ENCODE measurements at places on chromosomes 2 and 18. TPM values are rescaled to one million over a fixed set of nuclear protein-coding genes. Genes with fewer than 3 reads are reported as not detected.

GRCh38 chr2:164735309-164735919 is 106.2 kb downstream of the COBLL1 start:
- no peak for DNase-seq

DNA sequence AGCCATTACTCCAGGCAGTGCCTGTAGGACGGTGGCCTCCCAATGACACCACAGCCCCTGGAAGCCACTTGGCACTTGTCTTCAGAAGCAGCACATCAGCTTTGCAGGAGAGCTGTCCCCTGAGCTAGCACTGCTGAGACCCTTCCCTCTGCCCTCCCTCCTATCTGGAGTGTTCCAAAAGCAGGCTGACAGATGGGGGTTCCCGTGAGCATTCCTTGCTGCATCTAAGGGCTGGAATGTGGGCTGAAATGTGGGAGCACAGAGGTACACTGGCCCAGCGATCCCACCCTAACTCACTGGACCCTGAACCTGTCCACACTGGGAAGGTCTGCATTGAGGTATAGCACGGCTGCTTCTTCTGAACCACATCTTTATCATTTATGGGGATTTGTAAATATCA is 230.1 kb downstream of the ANAPC1 start:
- DNase-seq, result no peak

DNA sequence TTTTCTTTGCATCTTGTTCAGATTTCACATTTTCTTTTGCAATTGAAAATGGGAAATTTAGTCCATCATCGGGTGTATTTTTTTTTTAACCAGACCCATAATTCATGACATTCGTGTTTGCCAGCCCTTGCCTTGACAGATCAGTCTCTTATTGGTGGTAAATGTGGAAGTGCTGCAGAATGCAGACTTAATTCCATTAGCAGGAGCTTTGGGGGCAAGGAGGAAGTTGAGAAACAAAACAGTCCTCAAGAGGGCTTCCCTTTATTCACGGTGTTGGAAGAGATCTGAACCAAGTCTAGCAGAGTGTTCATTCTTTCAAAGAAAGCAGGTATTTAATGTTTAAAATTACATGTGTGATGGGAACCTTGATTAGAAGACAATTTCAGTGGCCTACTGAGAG is 16.6 kb upstream of the RPE start:
- DNase-seq, result no peak

GRCh38 chr2:3192920-3193319 is 184.7 kb downstream of the EIPR1 start:
- DNase-seq, result no peak

DNA sequence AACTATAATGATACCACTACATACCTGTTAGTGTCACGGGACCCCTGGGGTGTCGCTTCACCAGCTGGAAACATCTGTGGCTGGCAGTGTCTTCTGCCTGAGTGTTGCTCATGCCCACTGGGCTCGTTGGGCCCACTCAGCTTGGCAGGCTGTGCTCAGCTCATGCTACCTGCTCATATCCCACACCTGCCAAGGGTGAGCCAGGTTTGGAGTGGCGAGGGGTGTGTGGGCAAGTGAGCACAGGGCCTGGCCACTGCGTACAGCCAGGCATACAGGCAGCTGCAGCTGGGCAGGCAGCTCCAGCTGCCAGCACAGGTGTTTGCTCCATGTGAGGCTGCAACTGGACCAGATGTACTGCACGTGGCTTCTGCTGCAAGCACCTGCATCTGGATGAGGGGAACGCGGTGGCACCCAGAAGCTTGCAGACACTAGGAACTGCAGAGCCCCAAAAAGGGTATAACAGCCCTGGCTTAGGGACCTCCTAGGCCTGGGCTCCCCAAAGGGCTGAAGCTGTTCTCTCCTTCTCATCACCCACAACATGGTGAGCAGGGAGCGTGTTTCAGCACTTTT is 70.1 kb downstream of the SUCLG1 start:
- DNase-seq, result no peak

DNA sequence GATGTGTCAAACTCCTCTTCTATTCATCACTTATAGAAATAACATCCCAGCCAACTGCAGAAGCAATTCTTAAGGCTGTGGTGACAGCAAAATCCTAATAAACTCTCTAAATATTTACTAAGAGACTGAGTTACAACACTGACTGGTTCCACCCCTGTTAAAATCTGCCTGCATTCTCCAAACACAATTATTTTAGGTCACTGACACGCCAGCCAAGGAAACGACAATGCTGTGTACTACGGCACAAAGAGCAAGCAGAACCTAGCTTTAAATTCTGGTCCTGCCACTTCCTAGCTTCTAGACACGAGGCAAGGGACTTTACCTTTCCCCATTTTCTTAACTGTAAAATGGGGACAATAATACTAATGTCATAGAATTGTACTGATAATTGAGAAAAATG is 4.1 kb downstream of the CYRIA start:
- no peak for DNase-seq

DNA sequence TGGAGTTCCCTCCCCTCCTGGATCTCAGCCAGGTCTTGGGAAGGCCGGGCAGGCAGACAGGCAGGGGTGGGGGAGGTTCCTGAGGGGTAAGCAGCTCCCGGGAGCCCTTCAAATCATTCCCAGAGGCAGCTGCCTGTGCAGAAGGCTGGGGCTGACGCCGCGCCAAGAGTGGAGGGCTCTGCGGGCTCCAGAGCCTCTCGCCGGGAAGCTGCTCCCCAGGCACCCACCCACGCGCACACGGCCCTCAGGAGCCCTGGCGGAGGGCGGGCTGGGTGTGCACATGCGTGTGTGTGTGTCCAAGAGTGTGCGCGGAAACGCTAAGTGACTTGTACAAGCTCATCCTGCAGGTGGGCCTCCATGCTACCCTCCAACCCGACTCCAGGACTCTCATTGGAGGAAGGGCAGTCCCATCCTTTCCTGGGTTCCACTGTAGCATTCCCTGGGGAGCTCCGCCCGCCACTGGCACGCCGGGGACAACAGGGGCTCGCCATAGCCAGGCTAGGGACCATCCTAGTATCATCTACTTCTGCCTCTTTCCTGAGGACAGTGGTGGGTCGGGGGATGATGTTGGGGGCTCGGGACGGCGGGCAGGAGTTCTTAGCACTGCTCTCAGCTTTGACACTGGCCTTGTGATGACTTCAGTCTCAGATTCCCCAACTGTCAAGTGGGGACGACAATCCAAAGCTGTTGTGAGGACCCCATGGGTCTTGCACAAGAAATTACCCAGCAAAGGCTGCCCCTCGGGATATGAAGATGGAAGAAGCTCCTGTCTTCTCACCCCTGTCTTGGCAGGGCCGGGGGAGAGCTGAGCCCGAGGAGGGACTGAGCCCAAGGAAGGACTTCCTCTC is 50.3 kb downstream of the INHBB start:
- DNase-seq, result peak; percentile 51

DNA sequence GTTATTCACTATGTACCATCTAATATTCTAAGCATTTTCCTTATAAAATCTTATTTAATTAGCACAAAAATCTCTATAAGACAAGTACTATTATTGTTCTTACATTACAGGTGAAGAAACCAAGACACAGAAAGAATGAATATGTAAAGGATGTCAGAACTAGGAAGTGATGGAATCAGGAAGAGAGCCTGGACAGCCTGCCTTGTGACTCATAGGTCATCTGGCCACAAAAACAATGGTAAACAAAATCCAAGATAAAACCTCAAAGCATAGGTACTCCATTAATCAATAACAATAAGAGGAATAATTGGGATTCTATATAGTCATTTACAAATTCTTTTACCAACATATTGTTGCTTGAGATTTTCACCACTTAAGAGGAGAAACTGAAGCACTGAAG is 505.4 kb upstream of the PIK3C3 start:
- no peak for DNase-seq

GRCh38 chr18:43916984-43917383 is 639.7 kb upstream of the SYT4 start:
- DNase-seq, result no peak

DNA sequence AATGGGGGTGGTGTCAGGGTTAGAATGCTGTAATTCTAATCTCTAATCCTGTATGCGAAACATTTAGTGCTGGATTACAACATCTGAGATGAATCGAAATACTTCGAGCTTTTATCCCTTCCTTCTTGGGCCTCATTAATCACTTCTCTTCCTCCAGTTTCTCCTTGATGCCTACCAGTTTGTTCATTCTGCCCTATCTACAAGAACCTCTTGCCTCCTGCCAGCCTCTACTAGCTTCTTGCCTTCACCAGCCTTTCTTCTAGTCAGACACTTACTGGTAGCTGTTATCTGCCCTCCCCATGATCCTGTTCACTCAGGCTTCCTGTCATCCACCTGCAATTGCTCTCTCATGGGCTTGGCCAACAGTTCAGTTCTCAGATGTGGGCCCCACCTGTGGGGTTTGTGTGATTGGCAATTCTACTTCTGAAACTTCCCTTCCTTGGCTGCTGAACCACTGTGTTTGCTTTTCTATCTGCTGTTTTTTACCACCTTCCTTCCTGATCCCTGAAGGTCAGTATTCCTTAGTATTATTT is 15.4 kb upstream of the FARP2 start:
- DNase-seq, result no peak

DNA sequence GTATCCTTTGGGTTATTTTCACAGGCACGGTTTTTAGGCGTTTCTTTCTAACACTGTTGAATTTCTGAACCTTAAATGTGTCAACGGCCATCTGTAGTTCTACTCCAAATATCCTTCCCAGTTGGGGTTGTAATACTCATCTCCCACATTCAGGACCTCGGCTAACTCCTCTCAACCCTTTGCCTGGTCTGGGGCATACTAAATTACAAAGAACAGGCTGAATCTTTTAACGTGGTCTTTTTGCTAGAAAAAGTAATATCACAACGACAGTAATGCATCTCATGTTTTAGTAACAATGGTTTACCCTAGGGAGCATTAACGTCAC is 2.1 kb downstream of the RPRM start:
- no peak for DNase-seq

GRCh38 chr2:156083763-156084493 is 248.6 kb downstream of the NR4A2 start:
- no peak for DNase-seq

DNA sequence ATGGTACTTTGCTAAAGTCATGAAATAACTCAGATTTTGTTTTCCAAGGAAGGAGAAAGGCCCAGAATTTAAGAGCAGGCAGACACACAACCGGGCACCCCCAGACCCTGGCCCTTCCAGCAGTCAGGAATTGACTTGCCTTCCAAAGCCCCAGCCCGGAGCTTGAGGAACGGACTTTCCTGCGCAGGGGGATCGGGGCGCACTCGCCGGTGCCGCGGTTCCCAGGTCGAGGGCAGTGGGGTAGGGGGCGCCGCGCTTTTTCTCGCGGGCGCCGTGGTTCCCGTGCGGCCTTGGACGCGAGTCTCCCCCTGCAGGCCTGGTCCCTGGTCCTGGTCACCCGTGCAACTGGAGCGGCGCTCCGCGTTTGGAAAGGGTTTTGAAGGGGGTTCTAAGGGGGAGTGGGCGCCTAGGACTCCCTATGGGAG is 1.2 kb downstream of the ZNF236 start:
- no peak for DNase-seq

DNA sequence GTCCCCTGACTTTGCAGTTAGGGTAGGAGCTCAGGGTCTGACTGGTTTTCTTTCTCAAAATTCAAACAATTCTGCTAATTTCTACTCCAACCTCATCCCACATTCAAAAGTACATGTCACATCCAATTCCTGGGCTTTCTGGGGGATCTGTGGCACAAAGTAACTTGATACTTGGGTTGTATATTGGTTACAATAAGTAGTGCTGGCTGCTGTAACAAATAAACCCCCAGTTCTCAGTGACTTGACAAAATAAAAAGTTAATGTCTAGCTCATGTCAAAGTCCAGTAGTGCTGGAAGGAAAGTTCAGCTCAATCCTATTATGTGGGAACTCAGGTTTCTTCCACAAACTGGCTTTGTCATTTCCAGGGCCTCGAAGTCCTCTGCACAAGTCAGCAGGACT is 23.1 kb downstream of the LGALSL start:
- no peak for DNase-seq

DNA sequence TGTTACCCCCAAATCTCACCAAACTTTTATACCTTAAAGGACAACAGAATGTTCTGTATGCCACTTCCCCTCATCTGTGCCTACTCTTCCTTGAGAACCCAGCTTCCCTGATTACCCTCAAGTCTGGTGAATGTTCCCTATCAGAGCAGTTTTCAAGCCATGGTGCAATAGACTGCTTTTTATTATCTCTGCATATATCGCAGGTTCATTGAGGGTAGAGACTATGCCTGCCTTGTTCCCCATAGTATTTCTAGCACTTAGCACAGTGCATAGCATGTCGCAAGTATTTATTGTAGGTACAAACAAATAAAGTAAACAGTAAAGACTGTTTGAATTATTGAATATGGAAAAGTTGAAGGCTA is 146.6 kb downstream of the HAUS1 start:
- no peak for DNase-seq

DNA sequence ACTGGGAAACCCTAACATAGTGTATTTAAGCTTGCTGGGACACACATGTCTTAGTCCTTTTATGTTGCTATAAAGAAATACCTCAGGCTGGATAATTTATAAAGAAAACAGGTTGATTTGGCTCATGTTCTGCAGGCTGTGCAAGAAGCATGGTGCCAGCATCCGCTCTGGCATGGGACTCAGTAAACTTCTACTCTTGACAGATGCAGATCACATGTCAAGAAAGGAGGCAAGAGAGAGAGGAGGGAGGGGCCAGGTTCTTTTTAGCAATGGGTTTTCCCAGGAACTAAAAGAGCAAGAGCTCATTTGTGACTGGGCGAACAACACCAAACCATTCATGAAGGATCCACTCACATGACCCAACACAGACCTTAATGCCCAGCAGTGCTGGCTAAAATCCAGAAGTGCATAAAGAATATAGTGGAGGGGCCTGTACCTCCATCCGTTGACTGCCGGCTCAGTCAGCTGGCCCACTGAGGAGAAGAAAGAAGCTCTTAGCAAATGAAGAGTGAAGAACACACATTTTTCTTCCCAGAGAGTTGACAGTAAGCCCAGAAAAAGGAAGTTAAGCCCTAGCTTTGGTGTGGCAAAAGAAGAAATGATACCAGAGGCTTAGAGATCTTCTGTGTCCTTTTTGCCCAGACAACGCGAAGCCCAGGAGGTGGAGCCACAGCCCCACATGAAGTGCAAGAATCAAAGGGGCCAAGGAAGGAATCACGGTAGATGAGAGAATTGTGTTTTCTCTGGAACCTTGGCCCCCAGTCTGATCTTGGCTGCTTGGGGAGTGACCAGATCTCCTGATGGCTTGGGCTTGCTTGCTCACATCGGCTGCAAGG is 183.5 kb upstream of the FAM98A start:
- no peak for DNase-seq

GRCh38 chr2:125371867-125372266 is 1284.1 kb upstream of the GYPC start:
- DNase-seq, result no peak

GRCh38 chr2:2699121-2699505 is 368.0 kb upstream of the MYT1L start:
- no peak for DNase-seq

- no peak for DNase-seq
Observed at GRCh38 chr2:37896319-37896718, 28.8 kb upstream of the RMDN2 start.

- peak; percentile 70 for DNase-seq
Observed at GRCh38 chr2:71462056-71462605, 8.8 kb downstream of the DYSF start.

The CTLA4 gene
- total RNA-seq, result not detected

The DIS3L2 gene
- total RNA-seq, result 18.6 TPM

The CNTNAP5 gene
- not detected for total RNA-seq

The PNKD gene
- 72.6 TPM for total RNA-seq

The LYPD6B gene
- total RNA-seq, result not detected

The GALNT14 gene
- total RNA-seq, result 0.48 TPM

The TMEM178A gene
- total RNA-seq, result 2.6 TPM

The ELMOD3 gene
- 9.8 TPM for total RNA-seq

The FSHR gene
- not detected for total RNA-seq

The NDUFS1 gene
- 388 TPM for total RNA-seq

The CHRND gene
- 0.11 TPM for total RNA-seq

The HPCAL1 gene
- total RNA-seq, result 21.6 TPM

The TMEM169 gene
- 0.22 TPM for total RNA-seq
